ENCODE measurements at places on chromosomes 13 and 19.

- no peak for DNase-seq
Observed at GRCh38 chr19:14473073-14473977, 1.8 kb downstream of the PTGER1 start.

DNA sequence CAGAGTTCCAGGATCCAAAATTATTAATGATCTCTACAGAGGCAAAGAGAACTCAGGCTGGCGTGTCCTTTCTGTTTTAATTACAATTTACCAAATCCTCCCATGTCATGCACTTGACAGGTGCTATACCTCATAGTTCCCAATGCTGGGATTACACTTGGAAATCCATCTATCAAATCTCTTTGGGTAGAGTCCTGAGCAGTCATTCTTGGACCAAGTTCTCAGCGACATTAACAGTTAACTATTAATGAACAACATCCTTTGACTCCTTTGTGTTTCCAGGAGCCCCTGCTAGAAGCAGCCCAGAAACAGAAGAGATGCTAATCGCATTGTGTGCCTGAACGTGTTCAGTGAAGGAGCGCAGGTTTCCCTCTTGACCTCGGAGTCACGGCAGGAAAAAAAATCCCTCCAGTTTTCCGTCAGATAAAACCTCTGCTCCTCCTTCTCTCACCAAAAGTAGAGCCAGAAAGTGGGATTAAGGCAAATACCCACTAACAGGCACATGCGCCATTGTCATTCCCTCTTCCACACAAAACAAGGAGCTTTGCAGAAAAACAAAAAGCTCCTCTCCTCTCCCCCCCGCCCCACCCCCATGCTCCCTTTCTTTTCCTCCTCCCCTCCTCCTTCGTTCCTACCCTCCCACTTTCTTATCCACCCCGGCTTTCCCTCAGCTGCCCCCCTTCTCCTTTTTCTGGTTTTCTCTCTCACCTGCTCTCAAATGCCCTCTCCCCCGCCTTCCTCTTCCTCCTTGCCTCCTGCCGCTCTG is 224.7 kb downstream of the ZIC5 start:
- no peak for DNase-seq

DNA sequence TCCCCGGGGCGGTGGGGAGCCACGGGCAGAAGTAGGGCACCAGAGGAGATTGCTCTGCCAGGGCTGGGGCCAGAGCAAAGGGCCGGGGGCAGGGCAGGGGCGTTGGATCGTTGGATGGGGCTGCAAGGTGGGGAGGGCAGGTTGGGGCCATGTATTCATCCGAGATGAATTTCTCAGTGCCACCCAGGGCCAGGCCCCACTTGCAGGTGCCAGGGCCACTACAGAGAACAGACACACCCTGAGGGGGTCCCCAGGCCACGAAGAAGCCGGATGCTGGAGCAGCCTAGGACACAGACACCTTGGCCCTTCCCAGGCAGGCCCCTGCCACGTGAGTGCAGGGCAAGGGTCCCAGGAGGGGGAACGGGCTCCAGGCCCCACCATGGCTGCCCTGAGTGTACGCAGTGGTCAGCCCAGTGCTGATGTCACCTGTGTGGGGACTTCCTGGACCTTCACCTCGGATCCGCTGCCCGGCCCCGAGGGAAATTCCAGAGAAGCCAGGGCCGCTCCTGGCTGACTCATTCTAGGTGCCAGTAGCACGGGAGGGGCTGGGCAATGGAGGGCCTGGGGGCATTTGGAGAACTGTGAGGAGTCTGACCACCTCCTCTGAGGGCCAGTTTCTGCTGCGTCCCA is 9.6 kb upstream of the SBNO2 start:
- no peak for DNase-seq

GRCh38 chr13:100274942-100275506 is 186.1 kb downstream of the PCCA start:
- no peak for DNase-seq

GRCh38 chr13:57583529-57583928 is 48.0 kb upstream of the PCDH17 start:
- DNase-seq, result no peak

- peak; percentile 36 for DNase-seq
Observed at GRCh38 chr19:41626877-41627276, at the start of gene CEACAM4. Gene CEACAM4 (minus strand): TSS chr19:41627074. CDS start chr19:41626963, 111 bp downstream.

DNA sequence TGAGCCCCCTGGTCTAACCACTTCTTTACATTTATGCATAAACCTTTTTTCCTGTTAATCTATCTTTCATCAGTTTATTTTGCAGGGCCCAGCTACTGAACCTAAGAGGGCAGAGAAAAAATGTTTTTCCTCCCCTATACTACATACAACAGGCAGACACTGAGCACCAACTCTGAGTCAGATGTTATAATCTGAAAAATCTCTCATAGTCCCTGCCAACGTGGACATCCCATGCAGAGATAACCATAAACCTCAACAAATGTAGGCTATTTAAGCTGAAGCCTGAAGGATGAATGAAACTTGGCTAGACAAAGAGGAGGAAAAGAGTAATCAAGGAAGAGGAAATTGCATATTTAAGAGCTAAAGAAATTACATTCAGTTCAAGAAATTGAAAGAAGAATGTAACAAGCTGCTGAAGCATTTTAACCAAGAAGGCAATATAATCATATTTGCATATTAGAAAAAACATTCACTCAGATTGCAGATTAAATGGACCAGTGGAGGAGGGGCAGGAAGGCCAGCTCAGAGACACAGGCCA is 2.6 kb downstream of the NEK3 start:
- DNase-seq, result no peak

GRCh38 chr13:101698400-101698799 is 245.9 kb downstream of the ITGBL1 start:
- no peak for DNase-seq

DNA sequence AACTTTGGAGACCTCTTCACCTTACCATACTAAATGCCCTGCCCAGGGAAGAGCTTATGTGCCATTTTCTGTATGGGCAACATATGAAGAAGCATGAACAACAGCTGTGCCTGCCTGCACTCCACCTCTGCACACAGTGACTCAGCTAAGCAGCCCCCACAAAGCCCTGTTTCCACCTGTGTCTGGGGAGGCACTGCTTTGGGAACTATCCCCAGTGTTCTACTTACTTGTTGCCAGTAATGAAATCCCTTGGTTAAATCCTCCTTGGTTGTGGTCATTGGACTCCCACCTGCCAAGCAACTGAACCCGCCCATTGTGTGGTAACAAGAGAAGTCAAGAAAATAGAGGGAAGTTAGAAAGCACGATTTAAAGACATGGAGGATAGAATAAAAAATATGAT is 84.6 kb downstream of the NALCN start:
- DNase-seq, result no peak

DNA sequence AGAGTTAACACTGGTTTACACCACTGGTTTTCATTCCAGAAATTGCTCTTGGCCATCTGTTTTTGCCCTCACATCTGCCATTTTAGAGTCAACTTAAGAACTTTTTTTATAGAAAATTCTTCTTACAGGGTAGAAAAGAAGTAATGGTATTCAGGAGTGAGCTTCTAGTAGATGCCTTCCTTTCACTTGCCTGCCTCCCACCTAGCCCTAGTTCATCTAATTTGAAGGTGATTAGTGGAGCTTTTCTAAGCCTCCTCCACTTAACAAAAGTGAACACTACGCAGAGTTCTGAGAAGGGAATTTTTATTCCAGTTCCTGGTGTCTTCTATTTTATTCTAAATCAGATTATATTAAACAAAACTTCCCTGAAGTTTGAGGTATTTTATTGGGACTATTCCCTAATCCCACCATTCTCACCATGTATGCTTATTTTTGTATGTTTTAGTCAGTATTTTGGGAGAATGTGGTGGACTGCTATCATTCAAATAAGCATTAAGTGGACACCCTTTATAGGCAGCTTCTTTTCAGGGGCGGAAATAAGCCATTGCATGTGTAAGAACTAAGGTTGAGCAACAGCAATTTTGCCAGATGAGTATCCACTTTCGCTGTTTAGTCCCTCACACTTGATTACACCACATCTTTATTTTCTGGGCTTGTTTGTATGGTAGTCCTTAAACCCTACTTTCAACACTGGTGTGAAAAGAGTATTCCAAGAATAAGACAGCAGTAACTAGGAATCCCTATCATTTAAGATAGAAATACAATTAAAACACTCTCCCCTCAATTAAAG is 156.9 kb downstream of the ENOX1 start:
- DNase-seq, result no peak
